ENCODE measurements at places on chromosomes 3 and 15.
A peak's percentile ranks its signal among the peaks of the same experiment; 100 is the strongest.

GRCh38 chr15:64755427-64755940, 19.9 kb downstream of the RBPMS2 start:
- DNase-seq = no peak

DNA sequence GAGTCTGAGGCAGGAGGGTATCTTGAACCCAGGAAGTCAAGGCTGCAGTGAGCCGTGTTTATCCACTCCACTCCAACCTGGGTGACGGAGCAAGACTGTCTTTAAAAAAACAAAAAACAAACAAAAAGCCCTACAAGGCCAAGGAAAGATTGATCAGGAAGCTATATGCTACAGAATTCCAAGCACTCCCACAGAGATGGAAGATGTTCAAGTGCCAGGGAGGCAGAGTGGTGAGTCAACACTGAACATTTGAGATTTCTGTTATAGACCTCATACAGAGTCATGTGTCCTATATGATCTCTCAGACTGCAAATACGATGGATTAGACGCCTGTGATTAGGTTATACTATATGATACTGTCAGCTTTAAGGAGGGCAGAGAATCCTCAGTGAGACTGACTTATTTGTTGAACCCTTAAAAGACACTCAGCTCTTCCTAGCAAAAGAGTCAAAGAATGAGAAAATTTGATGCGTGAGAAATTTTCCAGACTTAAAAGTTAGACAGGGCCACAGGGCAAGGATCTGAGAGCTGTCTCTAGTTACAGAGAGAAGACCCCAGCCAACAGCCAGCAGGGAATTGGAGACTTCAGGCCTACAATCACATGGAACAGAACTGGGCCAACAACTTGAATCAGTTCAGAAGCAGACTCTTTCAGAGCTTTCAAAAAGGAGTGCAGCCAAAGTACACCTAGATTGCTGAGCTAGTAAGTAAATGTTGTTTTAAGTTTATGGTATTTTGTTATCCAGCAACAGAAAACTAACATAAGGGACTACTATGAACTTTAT, 107.6 kb downstream of the PIK3CB start:
- DNase-seq = peak; percentile 49

- peak; percentile 62 for DNase-seq
These were observed 30.1 kb downstream of the SCN11A start for GRCh38 chr3:39021465-39022285.

DNA sequence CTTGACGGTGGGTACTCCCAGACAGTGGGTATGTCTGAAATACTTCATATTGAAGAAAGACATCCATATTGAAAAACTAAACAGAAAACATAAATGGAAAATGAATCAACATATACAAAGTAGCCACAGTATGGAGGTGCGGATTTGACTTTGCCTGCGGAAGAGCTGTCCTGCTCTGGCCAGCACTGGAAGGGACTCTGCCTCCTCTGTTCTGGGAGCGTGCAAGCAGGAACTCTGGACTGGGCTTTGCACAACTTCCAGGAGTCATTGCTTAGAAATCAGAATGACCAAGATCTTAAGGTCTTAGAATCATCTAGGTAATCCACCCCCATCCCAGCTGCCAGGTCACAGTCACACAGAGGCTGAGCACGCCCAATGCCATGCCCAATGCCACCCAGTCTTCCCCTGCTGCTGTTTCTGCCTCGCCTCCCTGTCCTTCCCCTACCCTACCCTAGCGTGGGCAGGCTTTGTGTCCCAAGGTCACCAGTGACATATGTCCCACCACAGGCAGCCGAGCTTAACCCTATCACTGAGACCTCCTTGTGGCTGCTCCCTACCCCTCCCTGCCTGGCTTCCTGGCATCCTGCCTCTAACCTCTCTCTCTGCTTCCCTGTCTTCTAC, 36.3 kb downstream of the CDC25A start:
- no peak for DNase-seq

DNA sequence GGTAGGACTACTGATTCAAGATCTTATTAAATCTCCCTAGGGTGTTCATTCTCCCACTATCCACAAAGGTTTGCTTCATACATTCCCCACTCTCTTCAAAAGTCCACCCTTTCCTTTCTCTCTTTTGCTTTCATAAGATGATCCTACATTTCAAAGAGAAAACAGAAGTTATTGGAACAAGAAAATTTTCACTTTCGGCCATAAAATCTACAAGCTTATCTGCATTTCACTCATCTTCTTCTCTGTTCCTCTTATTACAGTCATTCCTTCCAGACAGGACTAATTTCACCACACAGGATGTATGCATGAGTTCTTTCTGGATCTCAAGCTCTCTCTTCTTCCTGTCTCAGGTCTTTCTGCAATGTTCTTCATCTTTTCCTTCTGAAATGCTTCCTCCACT, 238.7 kb downstream of the ISL2 start:
- DNase-seq = no peak

DNA sequence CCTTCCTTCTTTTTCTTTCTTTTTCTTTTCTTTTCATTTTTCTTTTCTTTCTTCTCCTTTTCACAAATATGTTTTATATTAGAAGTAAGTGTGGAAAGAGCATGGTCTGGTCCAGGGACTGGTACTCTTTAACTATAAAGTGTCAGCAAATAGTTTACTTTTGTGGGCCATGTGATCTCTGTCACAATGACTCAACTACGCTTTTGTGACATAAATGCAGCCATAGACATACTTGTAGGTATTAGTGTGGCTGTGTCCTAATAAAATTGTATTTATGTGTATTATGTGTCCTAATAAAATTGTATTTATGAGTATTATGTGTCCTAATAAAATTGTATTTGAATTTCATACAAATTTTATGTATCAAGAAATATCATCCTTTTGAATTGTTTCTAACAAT, 749.1 kb upstream of the ARPP21 start:
- no peak for DNase-seq

- peak; percentile 9 for DNase-seq
These were observed 384.1 kb downstream of the PLOD2 start for GRCh38 chr3:145776782-145777408.

GRCh38 chr3:16311960-16312451, 47.0 kb downstream of the OXNAD1 start:
- DNase-seq = peak; percentile 90

DNA sequence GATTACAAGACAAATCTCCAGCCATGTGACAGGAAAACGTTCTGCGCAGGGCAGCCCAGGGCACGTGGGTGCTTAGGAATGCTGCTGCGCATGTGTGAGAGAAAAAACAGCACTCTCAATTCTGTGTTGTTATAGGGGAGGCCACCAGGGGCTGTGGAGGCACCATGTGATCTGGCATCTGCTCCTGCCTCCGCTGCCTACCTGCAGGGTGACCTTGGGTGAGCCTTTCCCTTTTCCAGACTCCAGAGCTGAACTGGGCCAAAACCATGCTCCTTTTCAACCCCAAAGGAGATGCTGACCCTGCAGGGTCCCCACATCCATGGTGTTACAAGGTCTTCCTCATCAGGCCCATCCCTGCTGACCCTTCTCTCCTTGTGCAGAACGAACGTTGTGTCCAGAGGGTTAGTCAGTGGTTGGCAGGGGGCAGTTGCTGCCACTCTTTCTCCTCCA, 81.5 kb upstream of the RASGRF1 start:
- no peak for DNase-seq

DNA sequence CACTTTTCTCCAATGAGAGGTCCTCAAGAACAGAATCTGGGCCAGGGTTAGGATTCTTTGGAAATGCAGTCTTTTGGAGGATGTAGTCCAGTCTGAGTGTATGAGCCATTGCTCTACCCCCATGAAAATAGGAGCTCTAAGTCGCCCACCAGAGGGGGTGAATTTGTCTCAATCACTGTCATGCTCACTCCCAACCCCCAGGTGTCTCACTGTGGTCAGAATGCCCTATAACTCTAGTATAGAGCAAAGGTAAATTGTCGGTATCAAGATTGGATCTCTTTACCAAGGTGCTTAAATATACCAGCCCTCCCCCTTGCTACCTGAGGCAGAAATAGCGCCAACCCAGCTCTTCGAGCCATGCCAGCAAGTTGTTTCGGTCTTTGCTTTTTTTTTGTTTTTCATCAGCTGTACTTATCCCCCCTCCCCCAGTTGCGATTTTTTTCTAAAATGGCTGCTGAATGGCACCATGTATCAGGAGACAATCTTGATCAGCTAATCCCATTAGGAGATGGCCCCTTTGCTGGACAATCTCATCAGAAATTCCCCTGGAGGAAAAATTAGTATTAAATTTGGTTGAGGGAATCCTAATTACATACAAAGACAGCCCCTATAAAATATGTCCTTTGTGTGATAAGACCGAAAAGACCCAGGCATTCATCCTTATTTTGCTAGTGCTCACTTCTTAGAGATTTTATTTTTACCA, 130.7 kb downstream of the EBLN2 start:
- no peak for DNase-seq

DNA sequence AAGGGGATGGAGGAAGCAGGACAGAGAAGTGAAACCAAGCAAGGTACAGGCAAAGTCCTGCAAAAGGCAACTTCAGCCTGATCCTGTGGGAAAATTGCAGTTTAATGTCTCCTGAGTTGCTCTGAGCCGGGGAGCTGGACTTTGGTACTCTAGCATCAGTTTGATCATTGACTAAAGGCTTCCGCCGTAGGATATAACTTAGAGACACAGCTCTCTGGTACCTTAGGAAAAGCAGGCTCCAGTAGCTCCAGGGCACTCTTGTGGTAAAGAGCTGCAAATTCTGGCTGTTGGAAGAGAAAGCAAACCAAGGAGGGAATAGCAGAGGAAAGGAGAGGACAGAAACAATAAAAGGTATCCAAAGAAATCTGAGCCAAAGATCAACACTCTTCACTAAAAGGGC, 521.1 kb downstream of the PLOD2 start:
- DNase-seq = no peak

GRCh38 chr3:197728487-197728886, 8.2 kb downstream of the RUBCN start:
- no peak for DNase-seq

- DNase-seq = no peak
These were observed at the start of gene ZBED2 for GRCh38 chr3:111595232-111595631. ZBED2 (minus strand) TSS chr3:111595346; CDS start chr3:111594201, 1,145 bp downstream.

DNA sequence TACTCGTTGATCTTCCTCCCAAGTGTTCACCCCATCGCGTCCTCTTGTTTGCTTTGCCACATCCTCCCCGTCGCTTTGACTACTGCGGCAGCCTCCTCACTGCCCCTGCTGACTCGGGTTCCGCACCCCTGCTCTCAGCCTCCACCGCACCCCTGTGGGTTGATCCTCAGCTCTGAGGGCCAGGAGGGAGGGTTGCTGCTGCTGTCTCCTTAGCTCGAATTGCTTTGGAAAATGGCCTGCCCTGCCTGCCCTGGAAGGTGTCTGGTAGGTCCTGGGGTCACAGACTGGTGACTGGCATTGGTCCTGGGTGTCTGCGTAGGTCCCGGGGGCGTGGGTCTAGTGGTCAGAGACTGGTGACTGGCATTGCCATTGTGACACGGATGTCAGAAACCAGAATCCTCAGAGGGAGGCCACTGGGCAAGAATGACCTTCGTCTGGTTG, 9.4 kb downstream of the MUC4 start:
- DNase-seq = no peak

DNA sequence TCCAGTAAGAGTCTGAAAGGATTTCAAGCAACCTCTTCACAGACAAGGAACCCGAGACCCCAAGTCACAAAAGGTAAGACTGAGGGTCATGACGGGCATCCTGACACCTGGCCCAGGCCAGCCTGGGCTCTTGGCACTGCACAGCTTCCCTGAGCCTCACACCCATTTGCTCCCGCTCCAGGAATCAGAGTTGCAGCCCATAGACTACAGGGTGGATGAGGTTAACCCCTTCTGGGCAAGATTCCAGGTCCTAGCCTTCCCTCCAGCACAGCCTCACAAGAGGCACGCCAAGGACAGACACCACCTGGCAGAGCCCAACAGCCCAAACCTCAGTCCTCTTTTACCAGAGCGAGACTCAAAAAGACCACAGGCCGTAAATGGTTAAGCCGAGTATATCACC, 36.2 kb downstream of the RBPMS2 start:
- DNase-seq = no peak

DNA sequence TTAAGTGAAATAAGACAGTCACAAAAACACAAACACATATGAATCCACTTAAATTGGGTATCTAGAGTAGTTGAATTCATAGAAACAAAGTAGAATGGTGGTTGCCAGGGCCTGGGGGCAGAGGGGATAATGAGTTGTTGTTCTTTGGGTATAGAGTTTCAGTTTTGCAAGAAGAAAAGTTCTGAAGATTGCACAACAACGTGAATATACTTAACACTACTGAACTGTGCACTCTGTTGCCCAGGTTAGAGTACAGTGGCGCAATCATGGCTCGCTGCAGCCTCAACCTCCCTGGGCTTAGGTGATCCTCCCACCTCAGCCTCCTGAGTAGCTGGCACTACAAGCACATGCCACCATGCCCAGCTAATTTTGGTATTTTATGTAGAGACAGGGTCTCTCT, 14.9 kb downstream of the GRAMD2A start:
- DNase-seq = no peak

GRCh38 chr3:99418209-99418635, 220.2 kb upstream of the COL8A1 start:
- DNase-seq = peak; percentile 20

- no peak for DNase-seq
These were observed 742.0 kb downstream of the NR2F2 start for GRCh38 chr15:97072545-97072944.

GRCh38 chr3:195001961-195002861, 268.7 kb downstream of the XXYLT1 start:
- peak; percentile 8 for DNase-seq

DNA sequence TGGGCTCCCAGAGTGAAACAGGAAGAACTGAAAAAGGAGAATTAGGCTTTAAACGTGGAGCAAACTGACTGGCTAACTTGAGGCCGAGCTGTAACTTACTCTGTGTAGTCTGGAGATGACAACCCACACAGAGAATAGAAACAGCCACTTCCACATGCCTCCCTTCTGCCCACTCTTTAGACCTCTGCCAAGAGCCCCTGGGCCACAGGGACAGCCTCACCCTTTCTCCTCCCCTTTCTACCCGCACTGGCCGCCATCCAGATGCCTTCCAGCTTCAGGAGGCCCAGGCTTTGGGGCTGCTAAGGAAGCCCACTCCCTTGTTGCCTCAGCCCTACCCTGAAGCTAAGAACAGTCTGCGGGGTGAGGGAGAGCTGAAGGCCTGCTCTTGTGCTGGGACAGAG, 6.8 kb downstream of the ARHGAP31 start:
- no peak for DNase-seq

DNA sequence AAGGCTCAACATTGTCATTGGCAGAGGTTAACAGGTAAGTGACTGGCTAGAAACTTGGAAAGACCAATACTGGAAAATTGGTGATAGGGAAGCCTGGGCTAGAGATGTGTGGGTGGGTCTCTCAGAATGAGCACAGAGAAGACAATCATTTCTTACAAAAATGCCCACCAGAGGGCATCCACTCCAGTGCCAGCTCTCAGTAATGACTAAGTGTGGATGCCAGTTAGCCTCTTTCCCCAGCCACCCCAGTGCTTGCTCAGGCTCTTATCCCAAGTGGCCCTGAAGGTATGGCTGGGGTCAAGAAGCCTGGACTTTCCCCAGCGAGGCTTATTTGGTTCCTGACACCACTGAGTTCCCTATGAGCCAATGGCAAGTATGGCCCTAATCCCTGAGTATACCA, 115.9 kb upstream of the ST8SIA2 start:
- peak; percentile 12 for DNase-seq

All from NCI-H226 (cell line).